Fibroblast of lung (primary cell): ENCODE measurements at places on chromosomes 7 and 10. TPM values are rescaled to one million over a fixed set of nuclear protein-coding genes. Genes with fewer than 3 reads are reported as not detected.
A peak's percentile ranks its signal among the peaks of the same experiment; 100 is the strongest.

The GPR141 gene
- under 0.01 TPM in 1 of 2 replicates, not detected in the other for total RNA-seq

The HABP2 gene
- total RNA-seq, result not detected in 2 replicates

- peak overlapping the region; percentile 96 for H3K27ac ChIP-seq
- no peaks in the 10 kb centered on the region for H3K36me3 ChIP-seq
- no peaks in the 10 kb centered on the region for H3K27me3 ChIP-seq
- H3K4me3 ChIP-seq, result peak overlapping the region; percentile 8
- no peak for DNase-seq
- H3K4me1 ChIP-seq, result peaks cover 58% of the 10 kb centered on the region
These were observed 70.9 kb downstream of the AMZ1 start for GRCh38 chr7:2758673-2759616.

- H3K36me3 ChIP-seq, result no peaks in the 10 kb centered on the region
- H3K27me3 ChIP-seq, result no peaks in the 10 kb centered on the region
- no peak for DNase-seq
- no peak overlapping the region for H3K27ac ChIP-seq
These were observed 83.2 kb downstream of the SCRN1 start for GRCh38 chr7:29906200-29907022.

DNA sequence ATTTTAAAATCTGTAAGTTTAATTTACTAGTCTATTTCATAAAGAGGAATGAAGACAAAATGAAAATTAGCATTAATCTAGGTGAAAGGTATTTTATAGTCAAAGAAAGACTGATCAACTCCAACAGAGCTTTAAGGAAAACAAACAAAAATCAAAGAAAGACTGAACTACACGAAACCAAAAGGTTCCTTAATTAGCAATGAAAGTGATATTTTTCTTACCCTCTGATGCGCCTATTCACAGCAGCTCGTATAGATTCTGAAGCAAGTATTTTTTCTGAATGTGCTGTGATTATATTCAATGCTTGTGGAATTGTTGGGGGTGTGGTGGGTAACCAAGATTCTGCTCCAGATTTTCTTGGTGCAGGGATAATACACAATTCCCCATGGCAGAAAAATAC is 11.8 kb downstream of the ECD start:
- H3K4me3 ChIP-seq, result no peak overlapping the region
- no peaks in the 10 kb centered on the region for H3K4me1 ChIP-seq
- no peak for DNase-seq
- no peak overlapping the region for H3K27ac ChIP-seq
- no peaks in the 10 kb centered on the region for H3K27me3 ChIP-seq
- peaks cover 3% of the 10 kb centered on the region for H3K36me3 ChIP-seq

- no peak overlapping the region for H3K27ac ChIP-seq
- no peaks in the 10 kb centered on the region for H3K36me3 ChIP-seq
- H3K27me3 ChIP-seq, result no peaks in the 10 kb centered on the region
- peak; percentile 87 for DNase-seq
These were observed 23.1 kb upstream of the ITGA8 start for GRCh38 chr10:15742836-15743235.

DNA sequence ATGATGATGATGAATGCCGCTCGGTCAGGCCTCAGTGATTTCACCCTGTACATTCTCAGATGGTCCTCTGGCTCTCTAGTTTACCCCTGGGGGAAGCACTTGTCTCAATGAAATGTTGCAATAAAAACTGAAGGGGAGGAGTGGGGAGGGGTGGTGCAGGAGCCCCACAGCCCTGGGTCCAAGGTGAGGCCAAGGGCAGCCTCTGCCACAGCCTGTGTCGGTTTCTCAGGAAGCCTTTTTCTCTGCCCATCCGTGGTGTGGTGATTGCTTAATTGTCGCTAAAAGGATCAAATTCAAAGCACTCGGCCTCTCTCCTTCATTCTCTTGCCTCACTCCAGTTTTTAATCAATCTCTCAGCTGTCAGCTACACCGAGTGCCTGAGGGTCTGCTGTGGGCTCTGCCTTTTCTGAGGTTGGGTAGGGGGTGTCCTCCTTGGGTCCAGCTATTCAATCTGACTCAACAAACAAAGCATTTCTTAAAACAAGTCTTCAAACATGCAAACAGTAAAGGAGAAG is 39.1 kb upstream of the HSPA12A start:
- H3K27me3 ChIP-seq, result no peaks in the 10 kb centered on the region
- no peaks in the 10 kb centered on the region for H3K4me1 ChIP-seq
- no peaks in the 10 kb centered on the region for H3K36me3 ChIP-seq
- no peak overlapping the region for H3K4me3 ChIP-seq

DNA sequence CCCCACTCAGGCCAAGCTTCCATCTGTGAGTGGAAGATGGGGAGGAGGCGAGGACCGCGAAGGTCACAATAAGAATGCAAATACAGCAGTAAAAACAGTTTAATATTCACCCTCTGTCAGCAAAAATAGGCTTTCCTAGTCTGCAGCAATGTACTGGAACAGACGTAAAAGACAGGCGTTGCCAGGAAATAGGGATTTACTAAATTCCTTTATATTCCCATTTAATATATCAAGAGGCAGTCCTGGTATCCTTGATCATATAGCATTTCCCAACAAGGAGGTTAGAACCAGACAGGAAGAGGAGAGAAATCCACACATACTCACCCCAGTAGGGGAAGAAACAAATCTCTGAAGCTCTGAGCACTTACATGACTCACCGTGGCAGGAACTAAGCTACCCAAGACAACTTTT is 1054.9 kb upstream of the C7orf33 start:
- H3K27ac ChIP-seq, result no peak overlapping the region
- peak; percentile 12 for DNase-seq
- H3K36me3 ChIP-seq, result no peaks in the 10 kb centered on the region

DNA sequence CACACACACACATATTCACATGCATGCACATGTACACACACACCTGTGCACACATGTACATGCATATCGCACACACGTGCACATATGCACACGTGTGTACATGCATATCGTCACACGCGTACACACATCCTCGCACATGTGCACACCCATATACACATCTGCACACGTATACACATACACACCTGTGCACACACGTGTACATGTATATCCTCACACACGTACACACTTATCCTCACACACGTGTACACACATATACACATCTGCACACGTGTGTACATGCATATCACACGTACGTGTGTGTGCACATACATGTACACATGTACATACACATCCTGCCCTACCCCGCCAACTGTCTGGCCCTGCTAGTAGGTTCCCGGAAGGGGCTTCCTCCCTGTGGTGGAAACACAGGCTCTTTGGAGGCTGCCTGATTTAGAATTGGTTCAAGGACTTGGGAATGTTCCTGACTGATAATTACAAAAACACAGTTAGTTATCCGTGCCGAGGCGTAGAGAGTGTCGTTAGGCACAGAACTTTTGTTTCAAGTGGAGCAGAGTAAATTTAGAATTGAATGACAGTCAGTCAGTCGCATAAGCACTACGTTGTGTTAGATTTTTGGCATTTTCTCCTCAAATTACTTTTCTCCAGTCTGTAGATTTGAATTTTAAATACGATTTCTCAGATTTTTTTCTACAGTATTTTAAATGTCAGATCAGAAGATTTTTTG is 18.5 kb upstream of the PRKAR1B start:
- no peak overlapping the region for H3K4me3 ChIP-seq
- no peaks in the 10 kb centered on the region for H3K4me1 ChIP-seq
- H3K27ac ChIP-seq, result no peak overlapping the region
- DNase-seq, result no peak
- no peaks in the 10 kb centered on the region for H3K27me3 ChIP-seq

- no peaks in the 10 kb centered on the region for H3K27me3 ChIP-seq
- H3K27ac ChIP-seq, result no peak overlapping the region
- H3K4me1 ChIP-seq, result no peaks in the 10 kb centered on the region
- no peak for DNase-seq
- H3K4me3 ChIP-seq, result no peak overlapping the region
These were observed 27.0 kb downstream of the RAPGEF5 start for GRCh38 chr7:22329816-22330524.

GRCh38 chr7:52708846-52709245 is 326.6 kb upstream of the POM121L12 start:
- no peaks in the 10 kb centered on the region for H3K4me1 ChIP-seq
- no peak overlapping the region for H3K4me3 ChIP-seq
- H3K27me3 ChIP-seq, result no peaks in the 10 kb centered on the region
- H3K27ac ChIP-seq, result no peak overlapping the region
- DNase-seq, result no peak

GRCh38 chr7:79308192-79308591 is 145.3 kb downstream of the MAGI2 start:
- DNase-seq, result peak; percentile 25
- H3K4me1 ChIP-seq, result peaks cover 5% of the 10 kb centered on the region
- H3K27ac ChIP-seq, result no peak overlapping the region
- H3K27me3 ChIP-seq, result no peaks in the 10 kb centered on the region
- no peaks in the 10 kb centered on the region for H3K36me3 ChIP-seq
- no peak overlapping the region for H3K4me3 ChIP-seq

GRCh38 chr10:30931094-30931493 is 100.6 kb downstream of the ZNF438 start:
- no peak overlapping the region for H3K27ac ChIP-seq
- H3K36me3 ChIP-seq, result no peaks in the 10 kb centered on the region
- no peak overlapping the region for H3K4me3 ChIP-seq
- H3K27me3 ChIP-seq, result no peaks in the 10 kb centered on the region
- no peaks in the 10 kb centered on the region for H3K4me1 ChIP-seq

DNA sequence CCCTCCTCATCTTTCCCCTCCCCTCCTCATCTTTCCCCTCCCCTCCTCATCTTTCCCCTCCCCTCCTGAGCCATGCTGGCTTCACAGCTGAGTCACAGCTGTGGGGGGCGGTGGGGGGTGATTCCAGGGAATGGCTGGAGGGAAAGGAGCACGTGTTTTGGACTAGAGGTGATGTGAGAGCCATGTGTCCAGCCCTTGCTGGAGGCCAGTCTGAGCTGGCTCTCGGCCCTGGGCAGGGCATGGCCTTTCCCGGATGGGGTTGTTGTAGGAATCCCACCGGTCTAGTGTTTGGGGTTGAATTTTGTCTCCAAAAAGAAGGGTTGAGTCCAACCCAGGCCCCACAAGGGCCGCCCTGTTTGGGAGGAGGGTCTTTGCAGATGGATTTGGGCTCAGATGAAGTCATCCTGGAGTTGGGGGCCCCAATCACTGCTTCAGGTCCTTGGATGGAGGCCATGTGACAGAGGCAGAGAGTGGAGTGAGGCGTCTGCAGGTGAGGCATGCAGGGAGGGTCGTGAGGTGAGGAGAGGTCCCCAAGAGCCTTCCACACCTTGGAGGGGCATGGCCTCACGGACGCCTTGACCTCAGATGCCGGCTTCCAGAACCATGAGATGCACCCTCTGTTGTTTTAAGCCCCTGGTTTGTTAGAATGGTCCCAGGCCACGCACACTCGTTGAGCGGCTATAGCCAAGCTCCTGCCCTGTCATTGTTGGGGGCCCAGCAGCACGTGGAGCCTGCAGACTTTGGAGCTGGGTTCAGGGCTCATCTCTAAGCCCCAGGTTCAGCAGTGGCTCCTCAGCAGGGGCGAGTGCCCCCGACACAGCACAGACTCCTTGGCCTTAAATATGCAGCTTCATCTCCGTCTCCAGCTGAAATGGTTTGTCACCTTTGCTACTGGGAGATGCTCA is 101.6 kb downstream of the DNAJB6 start:
- H3K27me3 ChIP-seq, result no peaks in the 10 kb centered on the region
- DNase-seq, result no peak
- no peaks in the 10 kb centered on the region for H3K4me1 ChIP-seq
- no peak overlapping the region for H3K4me3 ChIP-seq
